ENCODE measurements at places on chromosomes 2 and 18.

GRCh38 chr2:12773586-12774394 is 57.1 kb downstream of the TRIB2 start:
- DNase-seq = no peak

DNA sequence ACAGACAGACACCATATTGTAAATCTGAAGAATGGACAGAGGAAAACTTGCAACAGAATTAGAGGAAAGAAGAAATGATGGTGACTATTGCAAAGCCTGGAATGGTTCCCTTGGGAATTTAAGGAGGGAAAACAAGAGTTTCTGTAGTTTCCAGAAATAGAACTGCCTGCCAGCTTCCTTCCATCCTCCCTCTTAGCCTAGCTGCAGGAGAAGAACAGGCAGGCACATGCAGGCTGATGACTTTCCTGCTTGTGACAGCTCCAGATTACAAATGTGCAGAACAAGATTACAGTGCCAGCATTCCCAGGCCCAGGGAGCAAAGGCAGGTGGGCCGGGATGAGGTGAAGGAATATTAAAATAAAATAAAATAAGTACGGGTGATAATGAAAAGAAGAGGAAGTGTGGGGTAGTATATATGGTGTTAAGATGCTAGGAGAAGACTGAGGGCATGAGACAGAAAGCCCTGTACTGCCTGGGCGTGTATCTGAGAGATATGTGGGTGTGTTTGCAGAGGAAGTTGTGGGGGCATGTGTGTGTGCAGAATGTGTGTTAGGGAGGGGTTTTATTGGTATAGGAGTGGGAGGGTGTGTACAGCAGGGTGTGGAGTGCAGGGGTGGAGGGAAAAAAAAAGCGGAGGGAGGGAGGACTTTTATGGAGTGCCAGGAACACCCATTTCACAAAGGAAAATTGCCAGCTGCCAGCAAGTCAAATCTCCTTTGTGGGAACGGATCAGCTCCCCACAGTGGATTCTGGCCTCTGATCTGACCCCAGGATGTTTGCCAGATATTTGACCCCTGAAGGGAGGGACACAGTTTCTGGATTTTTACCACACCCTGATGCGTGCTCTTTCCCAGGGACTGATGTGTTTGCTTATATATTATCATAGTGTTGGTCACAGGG is 43.9 kb upstream of the NEMP2 start:
- DNase-seq = no peak

DNA sequence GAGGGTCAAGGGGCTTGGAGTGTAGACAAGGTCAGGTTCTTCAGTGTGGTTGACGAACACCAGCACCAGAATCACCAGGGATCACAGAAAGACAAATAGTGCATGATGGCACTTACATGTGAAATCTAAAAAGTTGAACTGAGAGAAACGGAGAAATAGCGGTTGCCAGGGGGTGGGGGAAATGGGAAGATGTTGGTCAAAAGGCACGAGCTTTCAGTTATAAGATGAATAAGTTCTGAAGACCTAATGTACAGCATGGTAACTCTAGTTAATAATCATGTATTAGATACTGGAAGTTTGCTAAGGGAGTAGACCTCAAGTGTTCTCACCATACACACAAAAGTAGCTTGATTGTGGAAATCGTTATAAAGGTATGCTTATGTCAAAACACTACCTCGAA is 43.7 kb upstream of the DARS1 start:
- DNase-seq = no peak

DNA sequence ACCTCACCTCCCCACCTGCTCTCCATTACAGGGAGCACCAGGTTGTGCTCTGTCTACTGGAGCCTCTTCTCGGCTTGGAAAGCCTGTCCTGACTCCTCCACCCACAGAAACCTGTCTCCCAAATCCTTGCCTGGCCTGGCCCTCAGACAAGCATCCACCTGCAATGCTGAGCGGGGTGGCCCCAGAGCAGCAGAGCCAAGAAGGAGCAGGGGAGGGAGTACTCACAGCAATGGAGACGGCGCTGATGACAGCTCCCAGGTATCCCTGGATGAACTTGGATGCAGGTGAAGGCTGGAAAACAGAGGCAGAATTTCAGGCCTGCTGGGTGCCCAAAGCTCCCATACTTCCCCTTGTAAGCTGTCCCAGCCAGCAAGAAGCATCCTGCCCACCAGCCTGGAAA is 72.8 kb downstream of the SFXN5 start:
- no peak for DNase-seq

DNA sequence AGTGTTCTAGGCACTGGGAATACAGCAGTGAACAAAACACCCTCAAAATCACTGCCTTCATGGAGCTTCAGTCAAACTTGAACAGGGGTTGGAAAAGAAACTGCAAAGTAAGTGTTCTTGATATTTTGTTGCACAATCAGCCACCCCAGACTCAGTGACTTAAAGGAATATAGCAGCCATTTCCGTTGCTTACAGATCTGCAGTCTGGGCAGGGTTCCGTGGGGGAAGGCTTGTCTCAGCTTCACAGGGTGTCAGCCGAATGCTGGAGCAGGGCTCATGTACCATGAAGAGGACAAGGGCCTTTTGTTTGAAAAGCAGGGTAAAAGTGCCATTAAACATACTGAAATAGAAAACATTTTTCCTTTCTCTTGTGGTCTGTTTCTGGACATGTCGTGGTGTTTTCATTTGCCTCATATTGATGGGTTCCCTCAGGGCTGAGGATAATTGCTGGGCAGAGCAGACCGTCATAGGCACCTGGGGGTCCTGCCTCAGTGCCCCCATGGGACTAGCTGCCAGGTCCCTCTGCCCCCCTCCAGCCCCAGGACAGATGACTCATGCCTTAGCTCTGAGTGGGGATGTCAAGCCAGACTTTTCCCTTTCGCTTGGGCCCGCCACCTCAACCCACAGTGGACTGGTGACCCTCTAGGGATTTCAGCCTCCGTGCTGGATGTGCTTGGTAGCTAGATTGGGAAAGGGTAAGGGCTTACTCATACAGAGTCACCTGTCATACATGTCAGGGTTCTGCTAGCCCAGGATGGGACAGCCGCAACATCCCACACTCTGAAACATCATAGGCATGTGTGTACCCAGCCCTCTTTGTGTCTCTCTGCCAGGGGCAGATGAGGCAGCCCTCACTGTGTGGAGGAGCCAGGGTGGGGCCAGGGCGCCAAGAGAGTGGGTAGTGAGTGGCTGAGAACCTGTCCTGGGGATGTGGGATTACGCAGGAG is 96.5 kb downstream of the PTPRM start:
- DNase-seq = no peak

- no peak for DNase-seq
Observed at GRCh38 chr18:35862119-35862640, 110.3 kb upstream of the RMP24 start.

DNA sequence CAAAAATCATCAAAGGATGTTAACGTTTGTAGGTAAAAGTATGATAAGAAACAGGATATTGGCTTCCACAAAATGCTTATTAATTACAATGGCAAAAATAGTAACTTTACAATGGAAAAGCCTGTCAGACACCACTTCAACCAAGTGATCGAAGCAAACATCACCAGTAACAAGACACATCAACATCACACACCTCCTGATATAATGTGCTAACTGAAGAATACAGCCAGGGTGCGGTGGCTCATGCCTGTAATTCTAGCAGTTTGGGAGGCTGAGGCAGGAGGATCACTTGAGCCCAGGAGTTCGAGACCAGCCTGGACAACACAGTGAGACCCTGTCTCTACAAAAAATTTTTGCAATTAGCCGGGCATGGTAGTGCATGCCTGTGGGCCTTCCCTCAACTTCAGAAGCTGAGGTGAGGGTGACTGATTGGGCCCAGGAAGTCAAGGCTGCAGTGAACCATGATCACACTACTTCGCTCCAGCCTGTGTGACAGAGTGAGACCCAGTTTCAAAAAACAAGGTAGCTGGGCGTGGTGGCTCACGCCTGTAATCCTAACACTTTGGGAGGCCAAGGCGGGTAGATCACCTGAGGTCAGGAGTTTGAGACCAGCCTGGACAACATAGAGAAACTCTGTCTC is 15.0 kb downstream of the MGAT4A start:
- no peak for DNase-seq

DNA sequence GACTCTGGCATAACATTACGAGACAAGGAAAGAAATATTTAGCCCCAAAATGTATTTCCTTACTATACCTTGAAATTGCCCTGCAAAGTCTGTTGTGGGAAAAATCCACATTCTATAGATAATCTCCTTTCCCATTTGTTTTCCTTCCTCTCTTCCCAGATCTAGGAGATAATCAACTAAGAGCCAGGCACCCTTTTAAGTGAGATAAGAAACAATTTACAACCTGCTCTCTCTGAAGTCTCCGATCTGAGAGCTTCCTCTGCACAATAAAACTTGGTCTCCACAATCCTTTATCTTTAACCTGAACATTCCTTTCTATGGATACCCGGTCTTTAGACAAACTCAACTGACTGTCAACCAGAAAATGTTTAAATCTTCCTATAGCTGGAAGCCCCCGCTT is 1160.7 kb upstream of the NRXN1 start:
- DNase-seq = no peak

DNA sequence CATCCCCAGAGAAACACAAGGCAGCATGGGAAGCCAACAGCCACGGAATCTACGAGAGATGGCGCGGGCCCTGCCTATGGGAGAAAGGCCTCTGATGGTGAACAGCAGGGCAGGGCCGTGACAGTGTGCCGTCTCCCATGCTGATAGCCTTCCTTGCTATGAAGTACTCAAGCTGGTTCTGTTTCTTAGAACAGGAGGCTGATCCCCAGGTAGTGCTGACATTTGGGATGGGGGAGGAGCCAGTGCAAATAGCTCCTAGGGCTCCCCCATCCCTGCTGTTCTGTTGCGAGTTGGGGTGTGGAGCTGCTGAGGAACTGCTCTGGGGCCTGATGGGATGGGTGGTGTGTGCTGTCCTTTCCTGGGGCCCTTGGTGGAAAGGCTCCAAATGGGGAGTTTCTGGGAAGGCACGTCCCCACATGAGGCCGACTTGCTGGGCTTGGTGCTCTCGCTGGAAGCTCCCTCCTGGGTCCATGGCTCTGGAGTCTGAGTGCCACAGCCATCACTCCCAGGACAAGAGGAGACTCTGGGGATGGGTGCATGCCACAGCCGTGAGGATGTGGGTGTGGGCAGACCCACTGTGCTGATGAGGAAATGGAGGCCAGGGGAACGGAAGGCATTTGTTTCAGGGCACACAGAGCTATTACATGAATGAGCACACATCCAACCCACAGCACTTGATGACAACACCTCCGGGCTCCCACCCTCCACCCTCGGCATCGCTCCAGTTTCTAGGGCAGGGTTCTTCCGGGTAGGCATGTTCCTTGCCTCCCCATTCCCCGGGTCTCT is 246.8 kb downstream of the HDAC4 start:
- no peak for DNase-seq
